ENCODE measurements at places on chromosomes 1 and 21. TPM values are rescaled to one million over a fixed set of nuclear protein-coding genes. Genes with fewer than 3 reads are reported as not detected.
A peak's percentile ranks its signal among the peaks of the same experiment; 100 is the strongest.

Gene A3GALT2
- not detected for polyA plus RNA-seq

Gene CFAP45
- 9.4 TPM for polyA plus RNA-seq

Gene ORC1
- polyA plus RNA-seq = 0.07 TPM

Gene MIXL1
- polyA plus RNA-seq = not detected

- no peak for DNase-seq
Observed at GRCh38 chr1:74246315-74246714, 11.1 kb downstream of the TNNI3K start.

DNA sequence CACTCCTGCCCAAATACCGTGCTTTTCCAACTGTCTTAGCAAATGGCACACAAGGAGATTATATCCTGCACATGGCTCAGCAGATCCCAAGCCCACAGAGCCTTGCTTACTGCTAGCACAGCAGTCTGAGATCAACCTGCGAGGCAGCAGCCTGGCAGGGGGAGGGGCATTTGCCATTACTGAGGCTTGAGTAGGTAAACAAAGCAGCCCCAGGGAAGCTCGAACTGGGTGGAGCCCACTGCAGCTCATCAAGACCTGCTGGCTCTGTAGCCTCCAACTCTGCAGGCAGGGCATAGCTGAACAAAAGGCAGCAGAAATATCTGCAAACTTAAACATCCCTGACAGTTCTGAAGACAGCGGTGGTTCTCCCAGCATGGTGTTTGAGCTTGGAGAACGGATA, 70.1 kb upstream of the PTBP2 start:
- DNase-seq = no peak

- DNase-seq = no peak
Observed at GRCh38 chr1:25145775-25146393, 86.4 kb downstream of the SYF2 start.

DNA sequence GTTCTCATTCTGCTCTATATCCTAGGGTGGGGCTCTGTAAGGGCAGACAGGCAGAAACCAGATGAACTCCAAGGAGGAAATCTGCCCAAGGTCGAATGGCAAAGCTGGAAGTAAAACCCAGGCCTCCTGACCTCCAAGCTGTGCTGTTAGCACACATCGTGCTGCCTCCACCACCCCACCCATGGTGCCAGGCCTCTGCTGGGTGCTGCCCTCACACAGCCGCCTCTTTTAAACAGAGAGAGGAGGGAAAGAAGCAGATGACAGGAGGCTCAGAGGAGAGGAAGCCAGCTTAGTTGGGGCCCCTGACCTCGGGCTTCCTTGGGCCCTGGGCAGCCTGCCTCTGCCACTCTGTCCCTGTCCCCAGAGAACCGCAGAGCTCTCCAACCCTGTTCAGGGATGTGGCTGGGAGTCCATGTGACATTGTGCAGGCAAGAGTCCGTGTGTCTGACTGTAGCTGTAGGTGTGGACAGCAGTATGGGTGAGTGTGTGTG, 1.1 kb downstream of the SYNC start:
- DNase-seq = peak; percentile 63

DNA sequence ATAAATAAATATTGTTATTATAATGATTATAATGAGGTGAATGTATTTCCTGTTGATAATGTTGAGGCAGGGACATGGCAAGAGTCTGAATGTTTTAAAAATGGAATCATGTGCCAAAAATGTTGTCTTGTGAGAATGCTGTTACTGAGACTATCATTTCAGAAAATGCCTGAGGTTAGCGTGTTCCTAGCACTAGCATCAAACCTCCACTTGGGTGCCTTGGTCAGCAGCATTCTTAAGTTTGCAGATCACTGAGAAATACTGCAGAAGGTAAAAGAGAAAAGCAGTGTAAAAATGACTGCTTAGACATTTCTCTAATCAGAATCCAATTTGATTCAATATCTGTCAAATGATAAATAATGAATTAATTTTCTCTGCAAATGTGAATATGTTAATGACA, 50.8 kb downstream of the OLFM3 start:
- DNase-seq = no peak

DNA sequence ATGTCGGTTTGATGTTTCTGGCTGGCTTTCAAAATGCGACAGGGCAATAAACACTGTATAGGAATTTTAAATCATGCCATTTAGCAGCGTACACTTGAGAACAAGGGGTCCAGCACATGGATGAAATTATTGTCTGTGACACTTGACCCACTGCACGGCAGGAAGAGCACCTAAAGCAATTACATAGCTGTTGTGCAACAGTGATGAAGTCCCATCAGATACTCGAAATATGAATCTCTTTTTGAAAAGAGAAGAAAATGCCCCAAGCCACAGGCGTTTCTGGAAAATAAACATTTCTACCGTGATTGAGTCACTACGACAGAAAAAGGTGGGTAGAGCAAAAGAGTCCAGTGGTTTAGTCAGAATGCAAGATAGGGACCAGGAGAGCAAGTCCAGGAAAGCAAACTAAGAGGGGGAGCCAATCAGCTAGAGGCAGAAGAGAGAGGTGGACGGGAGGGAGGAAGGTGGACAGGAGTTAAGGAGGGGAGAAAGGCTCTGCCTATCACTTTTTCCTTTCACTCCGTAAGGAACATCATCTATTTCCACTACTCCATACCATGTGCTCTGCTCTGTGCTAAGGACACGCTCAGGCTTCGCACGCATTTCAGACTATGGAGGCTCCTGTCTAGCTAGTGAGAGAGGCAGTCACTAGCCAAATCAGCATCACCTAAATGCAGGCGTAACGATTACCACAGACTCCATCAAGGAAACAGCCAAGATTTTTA, 6.4 kb downstream of the DSCAM start:
- DNase-seq = no peak

DNA sequence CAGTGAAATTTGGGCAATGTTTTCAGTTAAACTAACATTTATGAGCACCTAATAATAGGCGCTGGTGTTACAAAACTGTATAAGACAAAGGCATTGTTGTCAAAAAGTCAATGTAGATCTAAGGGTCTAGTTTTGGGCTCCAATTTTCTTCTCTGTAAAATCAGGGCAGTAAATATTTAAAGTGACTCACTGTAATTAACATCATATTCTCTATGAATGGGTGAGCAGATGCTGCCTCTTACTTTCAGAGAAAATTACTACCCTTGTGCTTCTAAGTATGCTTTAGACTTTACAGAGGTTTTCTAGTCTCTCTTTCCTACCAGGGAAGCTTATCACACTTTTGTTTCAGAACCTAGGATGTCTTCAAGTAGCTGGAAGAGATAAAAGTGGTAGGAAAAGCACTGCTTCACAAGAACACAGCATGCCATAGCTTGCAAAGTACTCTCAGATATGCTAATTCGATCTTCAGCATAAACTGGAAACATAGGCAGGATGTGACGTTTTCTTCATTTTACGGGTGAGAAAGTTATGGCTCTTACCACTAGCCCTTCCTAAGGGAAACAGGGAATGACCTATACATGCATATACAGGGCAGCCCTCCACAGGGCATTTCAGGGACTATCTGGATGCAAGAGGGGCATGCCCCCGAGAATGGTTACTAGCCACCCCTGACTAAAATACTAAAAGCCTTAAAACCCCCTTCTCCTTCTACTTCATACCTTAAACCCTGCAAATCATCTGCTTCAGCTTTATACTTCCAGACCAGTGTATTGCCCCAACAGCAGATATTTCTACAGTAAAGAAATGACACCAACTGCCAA, 2.6 kb downstream of the C1orf116 start:
- DNase-seq = no peak

- no peak for DNase-seq
Observed at GRCh38 chr1:94980582-94981574, 54.0 kb upstream of the CNN3 start.

DNA sequence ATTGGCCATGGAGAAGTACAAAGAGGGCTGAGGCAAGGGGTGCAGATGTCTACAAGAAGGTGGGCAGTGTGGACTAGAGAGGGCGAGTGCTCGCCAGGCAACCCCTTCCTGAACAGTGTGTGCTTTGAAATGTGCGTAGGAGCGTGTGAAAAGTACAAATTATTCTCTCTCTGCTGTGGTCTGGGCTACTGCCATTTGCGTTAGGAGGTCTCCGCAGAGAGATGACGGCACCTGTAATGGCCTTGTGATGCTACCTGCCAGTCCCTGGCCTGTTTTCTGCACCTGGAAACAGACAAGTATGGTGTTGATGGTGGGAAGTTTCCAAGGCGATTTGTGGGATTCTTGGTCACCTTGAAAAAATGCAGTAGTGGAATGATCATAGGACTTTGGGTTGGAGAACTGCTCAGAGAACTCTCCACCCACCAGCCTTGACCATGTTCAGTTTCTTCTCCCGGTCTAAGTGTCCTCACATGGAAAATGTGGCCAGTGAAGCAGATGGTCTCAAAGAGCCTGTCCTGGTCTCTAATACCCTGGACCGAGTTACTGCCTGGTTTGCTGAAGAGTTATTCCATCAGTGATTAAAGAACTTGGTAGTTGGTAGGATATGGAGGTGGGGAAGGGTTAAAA, 74.5 kb downstream of the MRPS6 start:
- no peak for DNase-seq

- no peak for DNase-seq
Observed at GRCh38 chr1:3058263-3059030, 10.6 kb upstream of the PRDM16 start.

- DNase-seq = no peak
Observed at GRCh38 chr1:203655671-203656070, 29.0 kb downstream of the ATP2B4 start.

DNA sequence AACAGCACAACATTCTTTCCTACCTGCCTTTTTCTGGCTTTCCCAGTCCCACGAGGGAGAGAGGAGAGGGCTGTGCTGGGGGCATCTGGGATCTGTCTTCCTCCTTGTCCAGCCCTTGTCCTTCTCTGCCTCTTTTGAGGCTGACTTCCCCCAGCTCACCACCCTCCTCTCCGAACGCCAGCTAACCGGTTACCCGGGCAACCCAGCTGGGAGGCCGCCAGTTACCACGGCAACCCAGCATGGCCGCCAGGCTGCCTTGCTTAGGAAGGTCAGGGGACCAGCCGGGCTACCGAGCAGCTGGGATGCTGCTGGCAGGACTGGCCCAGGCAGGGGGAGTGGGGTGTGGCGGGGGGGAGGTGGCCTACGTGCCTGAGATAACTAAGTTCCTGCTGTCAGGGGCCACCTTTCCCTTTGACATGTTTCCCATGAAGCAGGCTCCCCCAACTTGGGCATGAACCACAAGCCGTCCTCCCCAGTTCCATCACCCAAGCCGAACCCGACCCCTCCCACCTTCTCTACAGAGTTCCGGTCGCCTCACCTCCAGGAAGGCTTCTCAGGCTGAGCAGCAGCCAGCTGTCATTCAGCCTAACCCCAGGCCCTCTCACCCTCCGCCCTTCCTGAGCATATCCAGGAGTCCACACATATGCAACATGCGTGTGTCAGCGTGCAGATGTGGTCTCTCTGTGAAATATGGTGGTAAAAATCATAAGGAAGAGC, 8.7 kb downstream of the PLEKHA6 start:
- DNase-seq = peak; percentile 96

DNA sequence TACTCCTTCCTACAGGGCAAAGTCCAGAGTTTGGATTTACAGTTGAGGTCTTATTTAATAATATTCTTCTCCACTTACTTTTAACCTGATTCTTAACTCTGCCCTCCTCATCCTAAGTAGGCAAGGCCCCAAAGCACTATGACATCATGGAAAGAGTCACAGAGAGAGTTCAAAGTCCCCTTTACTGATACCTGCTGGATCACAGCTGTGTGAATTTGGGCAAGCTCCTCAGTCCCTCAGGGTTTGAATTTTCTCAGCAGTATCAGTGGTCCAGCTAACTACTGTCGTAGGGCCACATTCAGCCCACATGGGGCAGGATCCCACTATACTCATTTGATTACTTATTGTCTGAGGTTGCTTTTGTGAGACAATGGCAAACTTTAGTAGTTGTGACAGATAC, 16.0 kb downstream of the TYW3 start:
- no peak for DNase-seq

- DNase-seq = no peak
Observed at GRCh38 chr1:198241553-198241952, 84.8 kb downstream of the NEK7 start.

GRCh38 chr1:162232034-162232711, 144.5 kb downstream of the SPATA46 start:
- DNase-seq = no peak

DNA sequence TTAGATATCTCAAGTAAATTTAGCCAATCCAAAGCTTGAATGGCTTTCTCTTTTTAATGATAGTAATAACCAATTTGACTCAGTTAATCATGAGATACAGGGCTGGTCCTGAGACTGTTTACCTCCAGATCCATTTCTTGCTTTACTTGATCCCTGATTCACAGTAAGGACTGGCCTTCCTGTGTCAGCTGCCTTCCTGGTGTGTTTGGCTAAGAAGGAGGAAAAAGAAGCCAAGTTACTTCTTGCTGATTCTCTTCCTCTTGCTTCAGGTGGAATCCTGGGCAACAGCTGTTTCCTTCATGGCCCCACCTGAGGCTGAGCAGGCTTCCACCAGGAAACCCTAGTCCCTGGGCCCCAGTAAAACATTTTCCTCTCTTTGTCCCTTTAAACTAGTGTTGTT, 14.6 kb upstream of the RC3H1 start:
- DNase-seq = no peak

DNA sequence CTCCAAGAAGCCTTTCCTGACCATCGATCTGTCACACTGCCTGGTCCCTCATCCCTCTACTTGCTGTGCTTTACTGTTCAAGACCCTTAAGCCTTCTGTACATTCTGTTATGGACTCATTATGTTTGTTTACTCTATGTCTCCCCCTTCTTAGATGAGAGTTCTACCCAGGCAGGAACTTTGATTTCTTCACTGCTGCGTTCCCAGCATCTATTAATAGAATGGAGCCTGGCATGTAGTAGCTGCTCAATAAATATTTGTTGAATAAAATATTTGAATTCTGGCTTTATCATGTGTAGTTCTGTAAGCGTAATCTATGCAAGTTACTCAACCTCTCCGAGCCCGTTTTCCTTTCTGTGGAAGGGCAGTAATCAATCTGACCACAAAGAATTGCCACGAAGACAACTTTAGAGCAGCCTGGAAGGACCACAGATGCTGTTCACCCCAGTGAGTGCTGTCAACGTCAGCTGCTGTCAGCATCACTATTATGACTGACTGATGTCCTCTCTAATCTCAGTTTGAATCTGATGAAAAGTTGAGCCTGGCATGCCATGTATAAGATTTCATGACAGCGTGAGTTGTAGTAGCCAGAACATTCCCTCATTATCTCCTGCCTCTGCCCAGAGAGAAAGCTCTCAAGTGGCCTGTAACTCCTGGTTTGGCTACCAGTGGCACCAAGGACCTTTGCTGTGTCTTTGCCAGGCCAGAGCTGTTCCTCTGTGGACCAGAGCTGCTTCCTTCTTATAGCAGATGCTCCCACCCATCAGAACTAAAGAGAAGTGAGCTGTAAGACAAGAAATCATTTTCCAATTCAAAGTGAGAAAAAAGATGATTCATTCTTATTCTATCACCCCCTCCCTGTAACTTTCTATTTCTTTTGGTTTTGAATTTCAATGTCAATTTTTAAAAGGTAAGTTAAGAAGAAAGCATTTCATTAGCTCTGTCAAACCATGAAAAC, 94.5 kb downstream of the PRDM2 start:
- DNase-seq = no peak

DNA sequence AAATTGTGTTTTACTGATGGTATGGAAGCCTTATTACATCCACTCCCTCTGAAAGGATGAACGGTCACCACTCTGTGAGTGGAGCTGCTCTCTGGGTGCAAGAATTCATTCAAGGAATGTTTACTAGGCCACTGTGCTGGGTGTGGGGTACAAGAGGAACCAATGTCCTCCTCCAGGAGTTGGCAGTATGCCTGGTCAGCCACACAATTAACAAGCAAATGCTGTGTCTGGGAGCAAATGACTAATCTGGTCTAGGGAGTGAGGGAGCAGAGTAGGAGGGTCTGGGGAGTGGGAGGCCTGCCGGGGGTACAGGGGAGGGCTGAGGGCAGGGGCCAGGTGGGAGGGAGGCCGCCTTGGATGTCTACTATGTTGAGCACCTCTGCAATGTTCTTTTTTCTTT, 27.2 kb upstream of the TDRD10 start:
- DNase-seq = peak; percentile 58

- DNase-seq = no peak
Observed at GRCh38 chr1:59697150-59697800, 117.5 kb upstream of the HOOK1 start.

Measured in right cardiac atrium (tissue), 5 donors.